ENCODE measurements at places on chromosomes 4 and X.

DNA sequence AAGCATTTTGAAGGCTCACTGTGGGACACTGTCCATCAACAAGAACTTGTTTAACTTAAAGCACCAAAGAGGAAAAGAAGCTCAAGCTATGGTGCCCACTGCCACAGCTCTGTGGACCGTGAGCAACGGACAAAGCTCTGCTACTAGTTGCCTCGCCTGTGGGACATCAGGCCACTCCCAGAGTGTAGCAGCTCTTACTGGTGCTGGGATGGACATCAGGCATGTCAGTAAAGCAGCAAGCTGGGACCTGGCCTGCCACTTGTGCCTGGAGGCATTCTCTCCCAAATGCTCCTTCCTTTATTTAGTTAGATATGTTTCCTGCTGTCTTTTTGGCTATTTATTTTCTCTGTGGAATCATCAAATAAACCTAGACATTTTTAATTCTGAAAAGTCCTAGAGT is 46.7 kb downstream of the TMEM154 start:
- DNase-seq, result no peak

- DNase-seq, result no peak
These were observed 32.3 kb upstream of the DSPP start for GRCh38 chr4:87575983-87576382.

- no peak for DNase-seq
These were observed 116.8 kb downstream of the KLHL4 start for GRCh38 chrX:87634361-87634760.

DNA sequence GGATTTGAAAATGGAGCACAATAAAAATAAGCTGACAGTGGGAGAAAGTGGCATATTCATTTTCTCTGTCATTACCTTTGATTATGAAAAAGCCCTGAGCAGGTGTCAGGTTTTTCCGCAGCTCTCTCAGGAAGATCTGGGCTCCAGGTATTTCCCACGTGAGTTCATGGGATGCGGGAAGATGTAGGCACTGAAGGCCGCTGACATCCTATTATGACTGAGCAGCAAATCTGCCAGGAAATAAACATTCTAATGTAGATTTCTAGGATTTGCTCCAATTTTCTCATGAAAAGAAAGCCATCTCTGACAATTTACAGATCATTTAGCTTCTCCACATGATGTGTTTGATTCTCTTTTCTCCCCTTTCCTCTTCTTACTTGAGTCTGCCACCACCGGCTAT is 160.7 kb downstream of the KIT start:
- DNase-seq, result no peak

GRCh38 chr4:178174756-178175155 is 732.5 kb upstream of the AGA start:
- no peak for DNase-seq

- DNase-seq, result peak; percentile 12
These were observed 27.2 kb downstream of the BST1 start for GRCh38 chr4:15729910-15730533.

GRCh38 chr4:71550220-71551165 is 211.7 kb downstream of the SLC4A4 start:
- DNase-seq, result no peak

DNA sequence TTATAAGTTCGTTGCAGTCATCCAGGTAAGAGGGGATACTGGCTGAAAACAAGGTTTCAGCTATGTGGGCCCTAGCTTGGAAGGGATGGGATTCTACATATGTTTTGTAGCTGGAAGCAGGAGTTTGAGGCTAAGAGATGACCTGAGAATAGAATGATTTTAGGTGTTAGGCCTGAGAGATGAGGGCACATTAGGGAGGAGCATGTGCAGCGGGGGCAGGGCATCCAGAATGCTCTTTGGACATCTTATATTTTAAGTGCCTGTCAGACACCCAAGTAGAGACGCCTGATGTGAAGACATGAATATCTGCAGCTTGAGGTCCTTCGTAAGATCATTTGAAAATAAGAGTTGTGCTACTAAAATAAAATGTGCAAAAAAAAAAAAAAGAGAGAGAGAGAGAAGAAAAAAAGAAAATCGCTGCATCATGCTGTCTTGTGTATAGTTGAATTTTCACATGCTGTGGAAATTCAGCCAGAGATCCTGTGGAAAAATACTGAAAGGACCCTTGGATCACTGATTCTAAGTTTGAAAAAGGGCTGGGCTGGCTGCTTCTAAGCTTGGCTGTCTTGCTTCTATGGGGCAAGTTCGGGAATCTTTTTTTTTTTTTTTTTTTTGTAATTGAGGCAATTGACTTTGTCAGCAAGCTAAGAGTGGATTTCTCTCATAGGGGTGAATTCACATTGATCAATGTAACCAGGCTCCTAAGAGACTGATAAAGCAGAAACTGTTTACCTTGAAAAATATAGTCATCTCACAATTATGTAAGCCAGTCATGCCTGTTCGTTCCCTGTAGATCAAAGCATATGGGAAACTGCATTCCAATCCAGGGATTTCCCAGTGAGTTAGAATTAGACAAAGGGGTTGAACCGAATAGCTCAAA is 341.0 kb upstream of the GATB start:
- DNase-seq, result no peak

GRCh38 chr4:165994701-165995100 is 121.7 kb downstream of the TLL1 start:
- no peak for DNase-seq

DNA sequence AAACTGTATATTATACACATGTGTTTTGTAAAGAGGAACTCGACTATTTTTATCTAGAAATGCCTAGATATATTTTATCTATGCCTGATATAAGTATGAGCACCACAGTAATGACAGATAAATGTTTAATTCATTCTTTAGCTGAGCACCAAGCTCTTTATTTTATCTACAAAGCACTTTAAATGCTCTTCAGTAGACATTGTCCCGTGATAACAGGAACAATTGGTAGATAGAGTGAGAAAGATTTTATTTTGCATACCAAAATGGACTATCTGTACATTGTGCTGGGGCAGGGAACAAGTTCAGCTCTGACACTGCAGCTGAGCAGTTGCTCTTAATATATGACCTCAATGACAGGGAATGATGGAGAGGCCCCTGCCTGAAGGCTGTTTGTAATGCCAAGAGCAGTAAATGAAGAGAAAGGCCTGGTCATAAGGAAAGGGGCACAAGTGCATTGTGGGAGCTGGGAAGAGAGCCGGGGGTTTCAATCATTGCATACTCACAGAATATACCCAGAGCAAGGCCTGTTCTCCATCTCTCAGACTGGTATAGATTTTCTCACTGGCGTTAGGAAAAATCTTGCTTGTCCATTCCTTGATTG is 57.3 kb downstream of the SEPTIN11 start:
- no peak for DNase-seq

GRCh38 chrX:70289168-70289792 is 447 bp downstream of the PDZD11 start:
- DNase-seq, result no peak

GRCh38 chr4:155392481-155393184 is 15.9 kb upstream of the MAP9 start:
- no peak for DNase-seq

GRCh38 chrX:98409867-98410266 is 1526.2 kb downstream of the RPA4 start:
- peak; percentile 12 for DNase-seq

- DNase-seq, result no peak
These were observed 102.5 kb upstream of the ANXA10 start for GRCh38 chr4:167989815-167990214.

- DNase-seq, result no peak
These were observed 1157.2 kb upstream of the ADGRL3 start for GRCh38 chr4:60042941-60043340.

- no peak for DNase-seq
These were observed 3.9 kb upstream of the FAAH2 start for GRCh38 chrX:57282568-57282967.

DNA sequence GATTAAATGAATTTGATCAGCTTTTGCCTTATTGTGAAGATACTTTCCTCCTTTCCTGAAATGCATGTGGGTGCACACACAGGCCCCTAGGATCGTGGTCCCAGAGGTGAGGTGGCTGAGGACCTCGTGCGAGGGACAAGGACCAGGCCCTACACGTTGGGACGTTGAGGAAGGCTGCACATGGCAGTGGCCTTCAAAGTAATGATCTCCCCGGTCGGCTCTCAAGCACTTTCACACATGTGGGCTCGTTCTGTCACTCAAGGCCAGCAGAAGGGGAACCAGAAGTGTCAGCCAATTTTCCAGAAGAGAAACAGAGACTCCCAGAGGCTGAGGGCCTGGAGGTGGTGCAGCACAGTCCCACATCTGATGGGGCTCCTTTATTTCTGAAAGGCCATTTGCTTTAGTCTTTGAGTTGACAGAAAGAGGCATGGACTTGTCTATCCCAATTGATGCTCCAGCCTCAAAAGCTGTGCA is 196.8 kb downstream of the AFAP1 start:
- DNase-seq, result no peak

DNA sequence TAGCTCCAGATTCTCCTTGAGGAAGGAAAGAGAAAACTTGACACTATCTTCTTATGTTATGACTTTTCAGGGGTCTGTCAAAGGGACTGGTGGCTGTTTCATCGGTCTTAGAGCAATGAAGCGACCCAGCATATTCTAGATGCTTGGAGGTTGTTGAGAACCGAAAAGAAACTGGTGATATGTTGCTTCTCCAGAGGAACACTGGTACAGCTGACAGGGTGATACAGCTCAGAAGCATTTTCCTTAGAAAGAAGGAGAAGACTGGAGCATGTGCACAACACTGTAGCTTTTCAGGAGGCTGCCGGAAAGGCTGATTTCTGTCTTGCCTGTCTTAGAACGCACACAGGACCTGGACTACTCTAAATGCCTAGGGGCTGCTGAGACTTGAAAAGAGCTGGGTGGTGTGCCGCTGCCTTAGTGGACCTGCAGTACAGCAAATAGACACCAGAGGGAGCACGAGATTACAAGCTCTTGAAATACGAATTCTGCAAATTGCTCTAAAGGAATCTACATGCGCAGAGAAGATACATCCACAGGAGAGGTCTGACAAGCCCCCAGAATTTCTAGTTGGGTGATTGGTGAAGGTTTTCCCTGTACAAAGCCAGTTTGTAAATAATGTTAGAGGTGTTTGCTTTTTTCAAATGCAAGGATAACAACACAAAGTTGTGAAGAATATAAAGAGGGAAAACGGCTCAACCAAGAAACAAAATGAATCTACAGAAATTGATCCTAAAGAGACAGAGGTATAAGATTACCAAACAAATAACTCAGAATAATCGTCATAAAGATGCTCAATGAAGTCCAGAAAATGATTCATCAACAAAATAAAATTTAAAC is 223.1 kb upstream of the DMD start:
- DNase-seq, result peak; percentile 12

GRCh38 chr4:145852256-145852839 is 86.3 kb downstream of the ZNF827 start:
- DNase-seq, result no peak

DNA sequence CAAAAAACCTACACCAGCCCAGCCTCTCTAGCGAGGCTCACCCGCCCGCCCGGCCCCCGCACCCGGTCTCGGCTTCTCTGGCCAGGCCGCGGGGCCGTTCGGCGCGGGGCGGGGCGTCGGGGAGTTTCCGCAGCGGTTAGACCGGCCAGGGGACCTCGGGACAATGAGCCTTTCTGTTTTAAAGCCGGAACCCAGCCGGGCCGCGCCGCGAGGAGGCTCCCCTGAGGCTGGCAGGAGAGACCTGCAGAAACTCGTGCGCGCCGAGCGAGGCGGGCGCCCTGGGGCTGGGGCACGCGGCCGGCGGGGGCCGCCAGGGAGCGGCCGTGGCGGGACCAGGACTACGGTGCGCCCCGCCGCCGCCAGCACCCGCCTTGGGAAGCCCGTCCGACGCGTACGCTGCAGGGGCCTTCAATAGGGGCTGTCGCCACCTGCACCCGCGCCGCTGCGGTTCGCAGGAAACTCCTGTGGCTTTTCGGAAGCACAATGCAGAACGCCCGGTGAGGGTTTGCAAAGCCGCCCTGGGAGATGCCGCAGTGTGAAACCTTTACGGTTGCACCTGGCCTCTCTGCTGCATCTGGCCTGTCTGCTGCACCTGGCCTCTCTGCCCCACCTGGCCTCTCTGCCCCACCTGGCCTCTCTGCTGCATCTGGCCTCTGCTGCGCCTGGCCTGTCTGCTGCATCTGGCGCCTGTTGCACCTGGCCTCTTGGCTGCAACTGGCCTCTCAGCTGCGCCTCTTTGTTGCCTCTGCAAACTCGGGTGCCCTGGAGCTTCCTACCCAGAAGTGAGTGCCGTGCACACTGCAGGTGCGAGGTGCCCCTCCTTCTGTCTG is 63.9 kb downstream of the TRAPPC11 start:
- peak; percentile 72 for DNase-seq

GRCh38 chrX:46366381-46367207 is 178.6 kb downstream of the ZNF674 start:
- no peak for DNase-seq

GRCh38 chr4:155789391-155789790 is 30.6 kb downstream of the GUCY1B1 start:
- DNase-seq, result no peak

DNA sequence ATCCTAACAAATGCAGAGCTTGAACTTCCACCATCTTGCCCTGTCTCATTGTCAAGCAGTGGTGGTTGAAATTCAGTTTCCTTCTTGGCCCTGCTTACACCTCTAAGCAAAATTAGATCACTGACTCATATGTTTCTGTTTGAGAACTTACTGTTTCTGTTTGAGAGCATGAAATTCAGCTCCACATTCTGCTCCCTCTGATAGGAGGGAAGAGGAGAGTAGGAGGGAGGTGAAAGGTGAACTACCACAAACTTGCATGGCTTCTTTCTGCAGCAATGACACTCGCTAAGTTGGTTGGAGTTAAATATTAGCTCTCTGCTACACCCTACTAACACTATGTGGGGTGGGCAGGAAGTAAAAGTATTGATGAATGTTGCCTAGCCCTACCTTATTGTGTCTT is 117.8 kb upstream of the EDA2R start:
- DNase-seq, result no peak

GRCh38 chrX:112043997-112044396 is 38.6 kb downstream of the TRPC5 start:
- no peak for DNase-seq

DNA sequence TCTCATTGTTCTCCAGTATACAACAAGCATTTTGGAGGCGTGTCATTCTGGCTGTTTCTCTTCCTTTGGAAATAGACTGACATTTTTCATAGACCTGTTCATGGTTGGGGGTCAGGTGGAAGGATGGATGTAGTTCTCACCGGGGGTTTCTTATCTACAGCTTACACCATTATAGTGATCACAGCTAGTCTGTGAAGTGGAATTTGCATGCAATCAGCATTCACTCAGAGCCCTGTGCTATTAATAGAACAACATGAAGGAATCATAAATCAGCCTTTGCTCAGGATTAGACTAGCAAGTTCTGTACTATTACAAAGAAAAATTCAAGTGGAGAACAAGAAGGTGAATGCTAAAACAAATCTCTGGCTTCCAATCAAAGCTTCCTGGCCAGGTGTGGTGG is 132.6 kb upstream of the PUDP start:
- no peak for DNase-seq

DNA sequence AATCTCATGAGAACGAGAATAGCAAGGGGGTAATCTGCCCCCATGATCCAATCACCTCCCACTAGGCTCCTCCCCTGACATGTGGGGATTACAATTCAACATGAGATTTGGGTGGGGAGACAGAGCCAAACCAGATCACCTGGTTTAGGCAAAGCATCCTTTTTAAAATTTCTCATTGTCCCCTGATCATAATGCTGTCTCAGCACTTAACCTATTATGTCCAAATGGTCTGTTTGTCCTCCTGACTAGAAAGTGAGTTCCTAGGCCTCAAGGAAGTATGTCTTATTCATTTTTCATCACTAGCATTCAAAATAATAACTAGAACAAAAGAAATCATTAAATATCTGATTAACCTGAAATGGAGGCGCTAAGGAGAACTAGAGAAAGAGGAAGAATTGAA is 7.9 kb upstream of the PRMT9 start:
- no peak for DNase-seq

Measured in NCI-H2081 treated with DMSO at 0.1 percent for 48 hours (cell line).